CD4-positive, alpha-beta memory T cell (primary cell): ENCODE measurements at places on chromosomes 11 and 22.

- no peak for DNase-seq
Measured at GRCh38 chr11:16468735-16469453, 112.5 kb upstream of the SOX6 start.

- DNase-seq, result no peak
Measured at GRCh38 chr22:27489178-27489675, 312.3 kb downstream of the MN1 start.

DNA sequence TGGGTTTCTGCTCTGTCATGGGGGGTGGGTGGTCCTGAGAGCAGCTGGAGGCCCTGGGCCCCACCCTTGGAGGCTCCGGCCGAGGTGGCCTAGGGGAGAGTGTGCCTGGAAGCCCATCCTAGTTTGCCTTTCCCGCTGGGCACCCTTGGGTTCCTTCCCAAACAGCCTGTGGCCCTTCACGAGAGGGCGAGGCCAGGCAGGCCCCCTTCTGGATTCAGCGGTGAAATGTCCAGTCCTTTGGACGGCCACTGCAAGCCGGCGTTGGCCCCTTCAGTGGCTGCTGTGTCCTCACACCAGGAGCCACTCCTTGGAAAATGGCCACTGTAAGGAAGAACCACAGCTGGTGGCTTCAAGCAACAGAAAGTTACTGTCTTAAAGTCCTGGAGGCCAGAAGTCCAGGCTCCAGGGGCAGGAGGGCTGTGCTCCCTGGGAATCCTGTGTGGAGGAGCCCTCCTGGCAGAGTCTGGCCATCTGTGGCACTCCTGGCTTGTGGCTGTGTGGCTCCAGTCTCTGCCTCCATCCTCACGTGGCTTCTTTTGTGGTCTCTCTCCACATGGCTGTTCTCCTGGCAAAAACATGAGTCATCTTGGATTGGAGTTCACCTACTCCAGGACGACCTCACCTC is 854.1 kb downstream of the TBC1D22A start:
- no peak for DNase-seq

- DNase-seq, result no peak
Measured at GRCh38 chr11:56375324-56375723, at the start of gene OR8U1. Gene OR8U1, plus strand, starts transcription at chr11:56375624. Its CDS starts 0 bp downstream, at chr11:56375624.

DNA sequence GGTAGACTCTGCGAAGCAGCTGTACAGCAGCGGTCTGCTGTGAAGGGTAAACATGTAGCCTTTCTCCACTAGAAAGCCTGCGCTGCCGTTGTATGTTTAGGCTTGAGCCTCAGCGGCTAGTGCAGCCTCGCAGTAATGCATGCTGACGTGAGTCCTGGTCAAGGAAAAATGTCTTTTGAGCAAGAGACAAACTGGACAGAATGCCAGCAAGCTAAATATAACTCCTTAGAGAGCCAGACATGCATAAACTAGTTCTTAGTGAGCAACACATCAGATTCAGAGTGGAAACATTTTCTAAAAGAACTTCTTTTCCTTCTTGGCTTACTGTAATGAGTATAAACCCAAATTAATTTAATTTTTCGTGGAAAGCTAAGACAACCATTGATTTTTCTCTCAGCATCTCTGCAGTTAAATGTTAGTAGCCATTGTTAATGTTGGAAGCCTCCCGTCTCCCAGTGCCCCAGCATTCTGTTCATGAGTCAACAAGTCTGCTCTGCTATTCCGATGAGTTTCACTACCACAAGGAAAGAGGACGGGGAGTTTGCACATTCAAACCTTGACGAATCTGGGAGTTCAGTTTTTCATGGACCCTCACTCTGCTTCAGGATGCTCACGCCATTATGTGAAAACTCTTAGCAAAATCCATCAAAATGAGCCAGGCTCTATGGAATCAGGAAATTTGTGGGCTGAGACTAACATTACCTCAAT is 51.4 kb downstream of the JAM3 start:
- no peak for DNase-seq

DNA sequence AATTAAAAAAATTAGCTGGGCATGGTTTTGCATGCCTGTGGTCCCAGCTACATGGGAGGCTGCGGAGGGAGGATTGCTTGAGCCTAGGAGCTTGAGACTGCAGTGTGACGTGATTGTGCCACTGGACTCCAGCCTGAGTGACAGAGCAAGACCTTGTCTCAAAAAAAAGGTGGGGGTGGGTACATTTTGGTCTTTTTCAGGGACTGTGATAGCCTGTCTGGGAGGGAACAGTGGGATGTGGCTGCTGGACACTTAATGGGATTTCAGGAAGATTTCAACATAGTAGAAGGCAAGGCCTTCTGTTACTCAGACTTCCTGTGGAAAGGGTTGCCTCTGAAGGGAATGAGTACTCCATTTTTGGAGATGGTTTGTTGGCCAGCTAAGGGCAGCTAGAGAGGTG is 40.6 kb downstream of the RELT start:
- DNase-seq, result no peak

DNA sequence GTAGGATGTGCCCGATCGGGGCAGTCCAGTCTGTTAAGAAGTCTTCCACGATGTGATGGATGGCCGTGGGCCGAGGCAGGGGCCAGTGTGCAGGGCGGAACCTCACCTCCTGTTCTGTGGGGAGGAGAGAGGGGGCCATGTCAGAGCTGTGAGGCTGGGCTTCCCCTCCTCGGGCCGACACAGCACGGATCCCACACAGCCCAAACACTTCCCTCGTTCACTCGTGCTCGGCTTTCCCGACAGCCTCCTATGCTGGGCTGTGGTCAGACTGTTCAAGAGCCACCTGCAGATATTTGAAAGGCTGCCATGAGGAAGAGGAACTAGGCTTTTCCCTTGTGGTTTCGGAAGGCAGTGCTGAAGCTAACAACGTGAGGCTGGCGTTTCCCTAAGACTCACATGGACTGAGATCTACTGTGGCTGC is 12.3 kb upstream of the TXN2 start:
- DNase-seq, result no peak

- peak; percentile 17 for DNase-seq
Measured at GRCh38 chr11:68282141-68282860, 10.5 kb upstream of the C11orf24 start.

DNA sequence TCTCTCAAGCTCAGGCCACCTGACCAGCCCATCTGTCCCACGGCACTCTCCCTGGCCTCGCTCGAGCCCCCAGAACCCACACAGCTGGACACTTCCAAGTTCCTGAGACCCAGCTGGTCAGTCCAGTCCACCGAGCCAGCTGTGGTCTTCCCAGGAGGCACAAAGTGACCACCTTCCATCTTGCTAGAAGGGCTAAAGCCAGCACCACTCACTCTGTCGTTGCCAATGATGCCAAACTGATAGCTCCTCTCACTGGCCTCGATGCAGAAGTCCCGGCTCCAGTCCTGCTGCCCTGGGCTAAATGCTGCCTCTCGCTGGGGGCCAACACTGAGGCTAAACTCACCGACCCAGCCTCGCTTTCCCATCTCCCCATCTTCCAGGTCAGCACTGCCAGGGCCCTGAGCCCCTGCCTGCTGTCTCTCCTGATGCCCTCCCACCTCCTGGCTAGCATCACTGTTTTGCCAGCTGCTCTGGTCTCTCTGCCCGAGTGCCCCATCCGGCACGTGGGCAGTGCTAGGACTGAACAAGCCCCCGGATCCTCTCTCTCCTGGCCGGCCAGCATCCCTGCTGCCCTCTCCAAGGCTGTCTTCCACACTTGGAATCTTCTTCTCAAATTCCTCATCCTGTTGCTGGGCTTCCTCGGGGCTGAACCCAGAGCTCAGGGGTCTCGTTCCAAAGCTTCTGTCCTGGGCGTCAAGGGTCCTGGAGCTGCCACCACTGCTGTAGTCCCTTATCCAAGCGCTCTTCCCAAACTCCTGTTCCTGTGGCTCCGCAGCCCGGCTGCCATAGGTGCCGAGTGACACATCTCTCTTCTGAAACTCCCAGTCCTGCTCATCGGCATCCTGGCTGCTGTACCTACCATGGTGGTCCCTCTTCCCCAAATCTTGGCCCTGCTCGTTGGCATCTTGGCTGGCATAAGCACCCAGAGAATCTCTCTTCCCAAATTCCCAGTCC is 15.4 kb downstream of the TNKS1BP1 start:
- DNase-seq, result no peak

GRCh38 chr22:43996170-43996980 is 27.7 kb upstream of the PARVB start:
- peak; percentile 69 for DNase-seq

DNA sequence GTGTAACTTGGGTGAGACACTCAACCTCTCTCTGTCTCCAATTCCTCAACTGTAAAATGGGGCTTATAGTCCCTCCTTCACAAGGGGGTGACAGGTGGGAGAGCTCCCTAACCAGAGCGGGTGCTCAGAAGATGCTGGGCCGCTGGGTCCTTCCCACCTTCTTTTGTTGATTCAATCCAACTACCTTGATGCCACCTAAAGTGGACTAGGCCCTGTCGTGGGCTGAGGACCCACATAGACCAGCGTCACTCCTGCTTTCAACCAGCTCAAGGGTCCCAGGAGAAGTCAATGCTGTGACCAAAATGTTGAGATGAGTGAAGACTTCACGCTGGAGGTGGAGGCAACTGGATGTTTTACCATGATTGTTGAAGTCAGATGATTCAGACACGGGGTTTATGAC is 72.7 kb upstream of the WNT11 start:
- no peak for DNase-seq

- no peak for DNase-seq
Measured at GRCh38 chr11:17978553-17979287, 34.1 kb downstream of the SERGEF start.

DNA sequence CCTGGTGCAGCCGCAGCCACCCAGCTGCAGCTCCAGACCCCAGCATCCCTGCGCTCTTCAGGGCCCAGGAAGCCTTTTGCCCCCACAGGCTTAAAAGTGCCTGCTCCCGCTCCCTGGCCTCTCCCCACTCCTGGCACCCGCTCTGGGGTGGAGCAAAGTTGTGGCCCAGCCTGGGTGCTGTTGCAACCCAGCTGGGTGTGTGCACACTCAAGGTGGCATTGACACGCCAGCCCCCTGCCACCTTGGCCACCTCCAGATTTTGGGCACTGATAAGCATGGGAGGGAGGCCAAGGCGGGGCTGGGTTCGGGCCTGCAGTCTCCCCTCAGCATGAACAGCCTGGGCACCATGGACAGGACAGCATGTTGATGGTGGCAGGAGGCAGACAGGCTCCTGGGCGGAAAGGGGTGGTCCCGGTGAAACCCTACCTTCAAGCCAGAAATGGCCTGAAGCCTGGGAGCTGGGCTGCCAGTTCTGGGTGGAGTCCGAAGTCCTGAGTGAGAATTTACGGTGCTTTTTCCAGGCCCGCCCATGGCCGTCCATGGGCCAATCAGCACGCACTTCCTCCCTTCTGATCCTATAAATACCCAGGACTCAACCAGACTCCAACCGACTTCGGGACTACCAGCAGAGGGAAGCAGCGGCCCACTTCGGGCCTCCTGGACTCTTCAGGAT is 23.6 kb upstream of the RNASEH2C start:
- DNase-seq, result no peak

GRCh38 chr11:61048368-61049062 is 53.8 kb upstream of the CD5 start:
- no peak for DNase-seq

DNA sequence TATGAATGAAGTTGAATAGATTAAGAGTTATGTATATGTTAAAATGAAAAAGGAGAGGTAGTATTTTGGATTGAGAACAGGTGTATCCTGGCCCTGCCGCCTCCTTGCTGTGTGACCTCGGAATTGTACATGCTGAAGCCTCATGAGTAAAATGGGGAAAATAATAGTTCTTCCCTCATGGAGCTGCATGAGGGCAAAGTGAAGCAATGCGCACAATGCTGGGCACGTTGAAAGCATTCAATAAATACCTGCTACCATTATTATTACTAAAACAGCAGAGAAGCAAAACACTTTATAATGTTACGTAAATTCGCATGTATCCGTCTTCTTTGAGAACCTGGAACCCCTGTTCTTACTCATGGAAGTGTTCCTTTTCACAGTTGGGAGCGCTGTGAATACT is 5.7 kb downstream of the AMOTL1 start:
- no peak for DNase-seq

DNA sequence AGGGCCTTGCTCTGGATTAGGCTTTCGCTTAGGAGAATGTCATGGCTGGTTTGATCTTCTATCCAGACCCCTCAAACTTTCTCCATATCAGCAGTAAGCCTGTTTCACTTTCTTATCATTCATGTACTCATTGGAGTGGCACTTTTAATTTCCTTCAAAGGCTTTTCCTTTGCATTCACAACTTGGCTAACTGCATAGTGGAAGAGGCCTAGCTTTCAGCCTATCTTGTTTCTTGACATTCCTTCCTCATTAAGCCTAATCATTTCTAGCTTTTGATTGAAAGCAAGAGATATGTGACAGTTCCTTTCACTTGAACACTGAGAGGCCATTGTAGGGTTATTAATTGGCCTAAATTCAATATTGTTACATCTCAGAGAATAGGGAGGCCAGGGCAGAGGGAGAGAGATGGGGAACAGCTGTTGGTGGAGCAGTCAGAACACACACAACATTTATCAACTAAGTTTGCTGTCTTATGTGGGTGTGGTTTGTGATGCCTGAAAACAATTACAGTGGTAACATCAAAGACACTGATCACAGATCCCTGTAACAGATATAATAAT is 37.7 kb upstream of the APOBEC3A start:
- no peak for DNase-seq

DNA sequence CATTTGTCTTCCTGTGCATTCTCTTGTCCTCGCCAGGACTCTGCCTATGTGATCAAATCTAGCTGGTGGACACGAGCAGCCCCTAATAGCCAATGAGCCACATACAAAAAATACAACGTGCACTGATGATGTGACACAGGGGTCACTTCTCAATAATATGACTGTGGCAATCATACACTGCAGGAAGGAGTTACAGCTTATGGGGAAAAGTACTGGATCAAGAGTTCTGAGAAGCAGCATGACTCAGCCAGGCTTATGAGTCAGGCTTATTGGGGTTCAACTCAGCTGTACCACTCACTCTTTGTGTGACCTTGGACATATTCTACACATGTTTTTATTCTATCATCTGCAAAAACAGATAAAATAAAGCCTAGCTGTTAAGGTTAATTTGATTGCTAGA is 889.4 kb upstream of the TENM4 start:
- no peak for DNase-seq

DNA sequence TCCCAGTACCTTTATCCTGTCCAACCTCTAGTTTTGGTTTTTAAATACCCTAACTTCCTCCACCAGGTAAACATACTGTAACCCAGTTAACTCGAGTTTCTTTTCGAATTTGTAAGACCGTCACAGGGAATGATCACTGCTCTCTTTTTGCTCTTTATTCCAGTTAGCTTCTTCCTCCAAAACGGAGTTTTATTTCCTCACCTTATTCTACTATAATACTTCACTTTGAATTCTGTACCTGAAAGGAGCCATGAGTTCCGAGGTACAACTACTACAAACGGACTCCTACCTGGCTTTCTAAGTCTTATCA is 1.4 kb downstream of the NUP98 start:
- no peak for DNase-seq
